ENCODE measurements at places on chromosomes 5 and 9. TPM values are rescaled to one million over a fixed set of nuclear protein-coding genes. Genes with fewer than 3 reads are reported as not detected.

Gene EIF4E1B
- not detected for polyA plus RNA-seq

GRCh38 chr9:33795281-33795680 is at the start of gene PRSS3:
Gene PRSS3, plus strand, starts transcription at chr9:33795561. Its CDS starts 13 bp downstream, at chr9:33795574.
- DNase-seq = no peak

DNA sequence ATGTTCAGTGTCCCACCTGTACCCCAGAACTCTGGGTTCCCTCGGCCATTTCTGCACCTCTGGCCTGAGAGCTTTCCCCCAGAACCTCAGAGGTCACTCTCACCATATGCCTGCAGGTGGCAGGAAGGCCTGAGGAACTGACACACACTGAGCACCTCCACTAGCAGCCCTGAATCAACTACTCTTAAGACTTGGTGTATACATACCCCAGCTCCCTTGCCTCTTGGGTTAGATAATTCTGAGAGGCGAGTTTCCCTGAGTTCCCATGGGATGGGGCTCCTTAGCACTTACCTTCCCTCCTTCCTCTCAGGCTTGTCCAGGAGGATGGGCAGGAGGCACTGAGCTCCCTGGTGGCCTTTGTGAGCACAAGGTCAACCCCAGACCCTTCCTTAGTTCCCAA is 86.1 kb downstream of the HSD17B3 start:
- no peak for DNase-seq

DNA sequence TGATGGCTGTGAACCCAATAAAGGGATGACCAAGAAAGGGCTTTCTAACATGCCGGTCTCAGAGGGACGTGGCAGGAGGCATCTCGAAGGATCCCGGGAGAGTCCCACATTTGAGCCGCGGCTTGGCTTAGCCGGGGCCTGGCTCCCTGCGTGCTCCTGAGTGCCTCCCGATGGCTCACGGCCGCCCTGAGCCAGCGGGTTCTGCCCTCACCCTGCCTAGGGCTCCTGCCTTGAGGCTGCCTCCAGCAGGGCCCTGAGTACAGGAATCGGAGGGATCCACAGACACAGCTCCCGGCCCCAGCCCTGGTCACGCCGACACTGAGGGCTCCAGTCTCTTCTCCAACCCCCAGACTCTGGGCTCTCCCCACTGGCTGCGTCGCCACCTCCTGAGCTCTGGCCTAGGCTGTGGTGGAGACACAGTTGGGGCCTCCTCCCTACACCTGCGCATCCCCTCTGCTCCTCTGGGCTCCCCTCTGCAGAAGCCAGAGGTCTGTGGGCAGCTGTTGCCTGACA is 44.1 kb upstream of the RXRA start:
- no peak for DNase-seq

GRCh38 chr5:59887274-59887673 is 6.3 kb downstream of the PDE4D start:
- no peak for DNase-seq

- no peak for DNase-seq
Measured at GRCh38 chr5:174306345-174307030, 261.0 kb downstream of the NSG2 start.

Gene SHC3
- polyA plus RNA-seq = not detected

DNA sequence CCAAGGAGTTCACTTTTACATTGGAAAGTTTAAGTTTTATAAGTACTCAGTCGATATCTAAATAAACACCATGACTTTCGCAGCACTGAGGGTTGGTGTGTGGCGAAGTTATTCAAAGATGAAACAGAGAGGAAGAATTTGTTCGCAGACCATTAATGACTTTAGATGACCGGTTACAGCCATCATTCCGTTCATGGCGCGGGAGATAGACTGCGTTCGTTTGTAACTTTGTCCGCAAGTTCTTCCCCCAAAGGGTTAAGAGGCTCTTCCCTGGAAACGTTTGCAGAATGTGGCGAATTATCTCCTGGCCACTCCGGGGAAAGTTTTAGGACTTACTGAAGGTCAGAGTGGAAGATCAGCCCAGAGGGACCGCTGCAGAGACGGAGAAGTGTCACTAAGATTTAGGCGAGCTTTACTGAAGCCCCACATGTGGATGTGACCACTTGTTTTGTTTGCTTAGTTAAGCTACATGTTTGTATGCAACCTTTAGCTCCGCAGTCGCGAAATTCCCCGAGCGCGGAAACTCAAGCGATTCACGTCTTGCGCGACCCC is 2.2 kb upstream of the FOXD1 start:
- no peak for DNase-seq

DNA sequence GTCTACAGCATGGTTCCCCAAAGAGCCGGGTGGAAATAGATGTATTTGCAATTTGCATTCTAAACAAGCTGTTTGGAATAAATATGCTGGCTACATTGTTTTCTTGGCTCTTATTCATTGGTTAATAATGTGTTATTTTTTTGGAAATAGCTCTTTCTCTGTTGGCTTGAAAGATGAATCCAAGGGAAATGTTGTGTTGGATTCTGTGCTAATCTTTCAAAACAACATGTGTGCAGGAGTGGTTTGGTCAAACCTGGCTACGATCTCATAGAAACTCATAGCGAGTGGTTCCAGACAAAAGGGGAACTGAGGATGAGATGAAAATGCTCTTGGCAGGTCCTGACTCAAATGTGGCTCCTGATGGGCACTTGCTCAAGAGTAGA is 63.7 kb upstream of the CXCL14 start:
- DNase-seq = no peak

DNA sequence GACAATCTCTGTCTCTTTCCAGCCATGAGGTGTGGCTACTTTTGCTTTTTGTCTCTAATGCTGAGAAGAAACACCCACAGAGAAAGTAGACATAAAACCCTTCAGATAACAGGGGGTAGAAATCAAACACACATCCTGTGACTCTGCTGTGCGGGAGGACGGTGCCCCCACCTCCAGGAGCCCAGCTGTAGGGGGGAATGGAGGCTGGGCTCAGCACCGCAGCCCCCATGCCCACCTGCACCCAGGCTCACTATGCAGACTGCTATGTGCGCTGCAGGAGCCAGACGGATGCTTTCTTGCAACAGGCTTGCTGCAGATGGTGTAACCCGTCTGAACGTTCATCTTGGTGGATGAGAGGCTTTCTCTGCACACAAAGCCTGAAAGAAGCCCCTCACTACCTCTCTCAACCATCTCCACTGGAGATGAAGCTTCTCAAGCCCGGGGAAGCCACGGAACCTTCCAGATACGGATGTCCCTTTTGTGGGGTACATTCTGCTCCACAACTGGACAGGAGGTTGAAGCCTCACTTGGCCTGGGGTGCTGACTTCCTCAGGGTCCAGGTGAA is 207.2 kb downstream of the GADD45G start:
- DNase-seq = no peak

Gene PRUNE2
- not detected for polyA plus RNA-seq

GRCh38 chr5:168951769-168952168 is 349.2 kb downstream of the SLIT3 start:
- DNase-seq = no peak
